ENCODE measurements at places on chromosomes 2 and 18.

DNA sequence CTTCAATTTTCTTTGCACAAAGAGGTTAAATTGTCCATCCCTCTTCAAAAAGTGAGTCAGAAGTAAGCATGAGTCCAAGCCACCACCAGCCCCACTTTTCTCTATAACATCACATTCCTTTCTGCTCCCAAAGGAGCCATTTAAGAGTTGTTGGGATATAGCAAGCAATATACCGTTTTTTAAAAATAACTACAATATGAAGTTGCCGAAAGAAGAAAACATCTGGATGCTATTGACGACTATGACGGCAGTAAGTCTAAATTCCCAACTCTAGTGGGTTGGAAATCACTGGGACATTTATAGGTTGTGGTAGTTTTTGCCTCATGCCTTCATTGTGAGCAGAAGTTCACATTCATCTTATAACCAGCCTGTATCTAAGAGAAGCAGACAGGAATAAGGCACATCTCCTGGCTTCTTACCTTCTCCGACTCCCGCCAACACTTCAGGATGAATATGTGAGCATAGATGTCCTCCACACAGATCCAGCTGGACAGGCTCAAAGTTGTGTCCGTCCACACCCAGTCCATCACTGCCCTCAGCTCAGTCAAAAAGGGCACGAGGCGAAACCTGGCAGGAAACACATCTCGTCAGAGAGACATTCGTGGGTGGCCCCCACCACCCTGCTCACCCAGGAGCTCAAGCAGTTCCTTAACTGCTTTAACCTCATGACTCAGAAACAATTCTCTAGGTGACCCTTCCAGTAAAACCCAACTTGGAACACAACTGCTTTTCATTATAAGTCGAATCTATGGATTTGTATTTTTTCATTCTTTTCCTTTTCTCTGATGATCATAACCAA lies 163.6 kb downstream of the NAPG start:
- DNase-seq, result no peak
- no peaks in the 10 kb centered on the region for H3K27me3 ChIP-seq
- no peak overlapping the region for H3K4me3 ChIP-seq

GRCh38 chr18:23877371-23877770 lies 137.2 kb upstream of the TTC39C start:
- H3K4me3 ChIP-seq, result no peak overlapping the region
- no peaks in the 10 kb centered on the region for H3K4me1 ChIP-seq
- no peak for DNase-seq
- H3K27ac ChIP-seq, result no peak overlapping the region
- H3K27me3 ChIP-seq, result no peaks in the 10 kb centered on the region

DNA sequence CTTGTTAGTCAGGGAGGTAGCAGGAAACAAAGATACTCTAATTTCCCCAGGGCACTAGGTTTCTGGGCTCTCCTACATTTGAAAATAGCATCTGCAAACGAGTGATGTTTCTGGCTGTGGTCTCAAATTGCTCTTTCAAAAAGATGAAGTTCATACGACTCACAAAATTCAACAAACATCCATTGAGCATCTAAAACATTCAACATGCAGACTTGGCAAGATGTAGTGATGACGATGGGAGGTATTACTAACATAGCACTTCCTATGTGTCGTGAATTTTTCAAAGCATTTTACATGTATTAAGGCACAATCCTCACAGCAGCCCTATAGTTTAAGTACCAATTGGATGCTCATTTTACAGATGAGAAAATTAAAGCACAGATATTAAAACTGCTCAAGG lies 5.2 kb downstream of the CCBE1 start:
- DNase-seq, result no peak
- H3K27ac ChIP-seq, result no peak overlapping the region
- H3K36me3 ChIP-seq, result no peaks in the 10 kb centered on the region
- H3K4me1 ChIP-seq, result no peaks in the 10 kb centered on the region
- H3K4me3 ChIP-seq, result no peak overlapping the region

GRCh38 chr2:240349133-240350005 lies 86.1 kb upstream of the GPC1 start:
- no peak overlapping the region for H3K4me3 ChIP-seq
- no peaks in the 10 kb centered on the region for H3K27me3 ChIP-seq
- no peaks in the 10 kb centered on the region for H3K36me3 ChIP-seq
- H3K27ac ChIP-seq, result no peak overlapping the region

DNA sequence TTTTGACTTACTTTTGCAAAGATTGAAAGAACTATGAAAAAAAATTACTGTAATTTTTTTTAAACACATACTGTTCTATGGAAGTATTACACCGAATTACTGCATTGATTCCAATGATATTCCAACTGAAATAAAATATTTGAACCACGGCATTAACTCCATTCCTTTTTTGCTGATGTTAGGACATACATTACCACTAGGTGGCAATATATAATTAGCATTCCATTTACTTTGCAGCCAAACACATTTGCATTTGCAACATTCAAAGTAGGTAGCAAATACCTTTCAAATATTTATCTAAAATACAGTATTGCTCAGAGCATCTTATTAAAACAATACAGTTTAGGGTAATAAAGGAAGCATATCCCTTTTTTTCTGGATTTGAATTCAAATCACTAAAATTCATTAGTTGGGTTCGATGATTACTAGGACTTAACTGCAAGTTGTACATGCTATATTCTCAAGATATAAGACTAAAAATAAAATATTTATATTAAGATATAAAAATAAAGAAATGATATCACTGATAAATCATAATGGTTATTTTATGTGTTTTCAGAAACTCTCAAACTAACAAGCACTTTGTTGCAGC lies 31.3 kb downstream of the LANCL1 start:
- no peaks in the 10 kb centered on the region for H3K4me1 ChIP-seq
- no peak for DNase-seq
- H3K36me3 ChIP-seq, result no peaks in the 10 kb centered on the region
- no peak overlapping the region for H3K4me3 ChIP-seq
- H3K27me3 ChIP-seq, result no peaks in the 10 kb centered on the region

GRCh38 chr18:74337155-74337911 lies 21.7 kb downstream of the C18orf63 start:
- H3K36me3 ChIP-seq, result no peaks in the 10 kb centered on the region
- H3K4me3 ChIP-seq, result no peak overlapping the region
- H3K4me1 ChIP-seq, result no peaks in the 10 kb centered on the region
- no peaks in the 10 kb centered on the region for H3K27me3 ChIP-seq
- H3K27ac ChIP-seq, result no peak overlapping the region

- no peak overlapping the region for H3K4me3 ChIP-seq
- no peaks in the 10 kb centered on the region for H3K27me3 ChIP-seq
- peaks cover 9% of the 10 kb centered on the region for H3K36me3 ChIP-seq
- peaks cover 4% of the 10 kb centered on the region for H3K4me1 ChIP-seq
- DNase-seq, result no peak
Measured at GRCh38 chr18:79974025-79974654, 9.7 kb downstream of the HSBP1L1 start.

DNA sequence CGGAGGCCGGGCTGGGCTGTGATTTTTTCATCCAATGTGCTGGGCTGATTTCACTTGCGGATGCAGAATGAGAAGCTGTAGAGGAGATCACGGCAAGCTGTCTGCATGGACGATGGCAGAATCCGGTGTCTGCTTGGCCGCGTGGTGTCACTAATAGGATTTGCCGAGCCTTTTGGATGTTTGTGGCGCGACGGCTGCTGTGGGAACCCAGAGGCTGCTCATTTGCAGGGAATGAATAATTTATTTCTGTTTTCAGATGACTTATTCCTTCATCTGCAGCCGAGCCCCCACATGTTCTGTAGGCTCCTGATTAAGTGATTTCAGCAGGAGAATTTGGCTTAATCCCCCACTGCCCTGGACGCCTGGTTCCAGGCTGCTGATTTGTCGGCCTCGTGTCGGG lies 62.6 kb downstream of the ODC1 start:
- peaks cover 26% of the 10 kb centered on the region for H3K4me1 ChIP-seq
- no peak overlapping the region for H3K4me3 ChIP-seq
- DNase-seq, result no peak
- H3K27me3 ChIP-seq, result no peaks in the 10 kb centered on the region

DNA sequence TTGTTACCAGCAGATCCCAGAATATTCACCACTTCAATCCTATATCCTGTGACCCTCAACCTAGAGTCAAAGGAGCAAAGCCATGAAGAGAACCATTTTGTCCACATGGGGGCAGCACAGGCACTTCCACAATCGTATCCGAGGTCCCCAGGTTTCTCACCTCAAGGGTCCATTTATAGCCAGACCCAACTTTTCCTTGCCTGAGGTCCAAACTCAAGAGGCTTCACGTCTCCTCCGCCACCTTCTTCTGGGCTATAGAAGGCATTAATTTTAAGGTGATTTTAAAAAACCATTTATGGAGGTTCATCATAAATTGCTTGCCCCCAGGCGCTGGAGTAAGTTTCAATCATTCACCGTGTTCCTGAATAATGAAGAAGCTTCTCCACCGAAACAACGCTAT lies 111.6 kb upstream of the NABP1 start:
- H3K27ac ChIP-seq, result no peak overlapping the region
- no peaks in the 10 kb centered on the region for H3K27me3 ChIP-seq
- H3K36me3 ChIP-seq, result no peaks in the 10 kb centered on the region
- H3K4me1 ChIP-seq, result no peaks in the 10 kb centered on the region

DNA sequence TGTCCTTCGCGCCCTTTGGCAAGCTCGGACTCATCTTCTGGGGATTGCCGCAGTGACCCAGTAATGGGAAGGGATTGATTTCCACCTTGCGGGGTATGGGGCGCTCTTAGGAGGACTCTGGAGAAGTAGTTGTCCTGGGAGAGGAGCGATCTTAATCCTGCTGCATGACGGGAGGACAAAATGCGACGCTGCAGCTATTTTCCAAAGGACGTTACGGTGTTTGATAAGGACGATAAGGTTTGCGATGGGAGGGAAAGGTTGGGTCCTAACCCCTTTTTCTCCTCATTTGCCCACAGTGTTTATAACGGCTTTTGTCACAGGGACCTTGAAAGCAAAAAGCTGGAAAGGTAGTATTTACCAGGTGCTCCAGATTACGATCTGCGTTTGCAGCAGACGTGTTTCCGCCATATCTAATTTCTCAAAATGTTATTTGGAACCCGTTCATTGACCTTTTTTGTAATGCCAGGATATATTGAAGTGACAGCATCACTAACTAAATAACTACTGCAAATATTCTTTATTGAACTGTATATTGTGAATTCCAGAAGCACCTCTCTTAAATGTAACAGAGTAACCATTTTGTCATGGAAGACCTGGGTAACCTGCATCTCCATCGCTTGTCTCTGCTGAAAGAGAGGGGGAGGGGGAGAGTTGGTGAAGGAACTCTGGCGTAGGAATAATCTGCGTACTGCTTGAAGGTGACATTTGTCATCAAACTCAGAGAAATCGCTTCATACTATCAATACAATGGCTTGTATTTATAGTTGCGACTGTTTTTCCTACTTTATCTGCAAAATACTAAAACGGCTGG lies 590 bp downstream of the MDH1 start:
- no peaks in the 10 kb centered on the region for H3K36me3 ChIP-seq
- no peak for DNase-seq
- peak overlapping the region; percentile 79 for H3K27ac ChIP-seq
- H3K4me3 ChIP-seq, result peak overlapping the region; percentile 88
- H3K4me1 ChIP-seq, result no peaks in the 10 kb centered on the region
- no peaks in the 10 kb centered on the region for H3K27me3 ChIP-seq

Data from colonic mucosa (tissue), 4 donors.